Cerebellar nuclear complex (tissue), 1 donor: ENCODE measurements at places on chromosomes 6 and 20.

- no peak for DNase-seq
Measured at GRCh38 chr6:144665932-144666450, 380.9 kb downstream of the UTRN start.

DNA sequence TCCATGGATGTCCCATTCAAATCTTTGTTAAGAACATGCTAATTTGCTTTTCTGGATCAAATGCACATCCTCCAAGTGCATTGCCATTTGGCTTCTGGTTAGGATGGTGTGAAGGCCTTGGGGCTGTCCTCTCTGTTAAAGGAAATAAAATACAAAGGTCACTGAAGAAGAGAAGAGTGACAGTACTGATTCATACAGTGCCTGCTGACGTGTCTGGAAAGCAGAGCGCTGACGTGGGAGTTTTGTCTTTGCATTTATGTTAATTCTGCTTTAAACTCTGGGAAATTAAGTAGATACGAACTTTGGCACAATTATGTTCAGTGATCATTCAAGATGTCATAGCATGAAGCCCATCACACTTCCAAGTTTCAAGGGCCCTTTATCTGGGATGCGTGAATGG lies 33.2 kb downstream of the SYNDIG1 start:
- DNase-seq: no peak

- no peak for DNase-seq
Measured at GRCh38 chr6:151289399-151290007, 49.7 kb downstream of the AKAP12 start.

- DNase-seq: no peak
Measured at GRCh38 chr6:125477156-125477555, 175.4 kb upstream of the HDDC2 start.

DNA sequence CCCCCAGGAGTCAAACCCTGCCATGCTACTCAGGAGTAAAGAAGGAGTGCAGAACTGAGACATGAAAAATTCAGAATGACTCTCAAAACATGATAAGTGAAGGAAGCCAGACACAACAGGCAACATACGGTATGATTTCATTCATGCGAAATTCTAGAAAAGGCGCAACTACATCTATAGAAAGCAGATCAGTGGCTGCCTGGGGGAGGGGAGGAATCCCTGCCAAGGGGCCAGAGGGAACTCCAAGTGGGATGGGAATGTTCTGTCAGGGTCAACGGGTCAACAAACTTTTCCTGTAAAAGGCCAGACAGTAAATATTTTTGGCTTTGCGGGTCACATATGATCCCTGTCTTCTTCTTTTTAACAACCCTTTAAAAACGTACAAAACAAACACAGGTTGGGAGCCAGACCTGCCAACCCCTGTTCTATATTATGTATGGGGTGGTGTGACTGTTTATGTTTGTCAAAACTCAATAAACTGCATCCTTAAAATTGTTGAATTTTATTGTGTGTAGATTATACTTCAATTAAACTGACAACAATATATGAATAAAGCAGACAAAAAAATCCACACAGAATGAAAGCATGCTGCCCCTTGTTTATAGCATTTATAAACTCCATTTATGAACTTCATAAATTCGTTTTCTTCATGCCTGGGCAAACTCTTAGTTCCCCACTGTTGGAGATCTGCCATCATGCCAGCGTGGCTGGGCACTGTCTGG lies 56.6 kb upstream of the TRAF3IP2 start:
- DNase-seq: no peak

- DNase-seq: peak; percentile 60
Measured at GRCh38 chr20:62906209-62906608, 20.1 kb downstream of the DIDO1 start.

- DNase-seq: no peak
Measured at GRCh38 chr20:63279931-63280330, 7.3 kb downstream of the ARFGAP1 start.

DNA sequence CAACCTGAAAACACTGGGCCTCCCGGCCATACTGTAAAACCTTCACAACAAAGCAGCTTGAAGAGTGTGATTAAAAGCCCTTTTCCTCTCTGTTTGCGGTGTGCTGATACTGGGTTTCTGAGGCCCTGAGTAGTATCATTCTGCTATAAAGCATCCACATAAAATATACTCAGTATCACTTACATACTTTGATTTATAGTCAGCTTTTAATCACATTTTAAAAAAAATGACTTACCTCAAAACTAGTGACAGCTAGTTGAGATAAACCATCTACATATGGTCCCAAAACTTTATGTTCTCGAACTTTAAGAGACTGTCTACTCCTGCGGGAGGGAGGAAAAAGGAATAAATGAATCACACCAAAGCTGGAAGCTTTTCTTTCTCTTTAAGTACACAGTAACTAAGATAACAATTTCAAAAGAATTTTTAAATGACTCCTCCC lies 135.7 kb downstream of the KIF13A start:
- DNase-seq: no peak
